Bone marrow (tissue), 2 donors: ENCODE measurements at places on chromosomes 12 and 14.

DNA sequence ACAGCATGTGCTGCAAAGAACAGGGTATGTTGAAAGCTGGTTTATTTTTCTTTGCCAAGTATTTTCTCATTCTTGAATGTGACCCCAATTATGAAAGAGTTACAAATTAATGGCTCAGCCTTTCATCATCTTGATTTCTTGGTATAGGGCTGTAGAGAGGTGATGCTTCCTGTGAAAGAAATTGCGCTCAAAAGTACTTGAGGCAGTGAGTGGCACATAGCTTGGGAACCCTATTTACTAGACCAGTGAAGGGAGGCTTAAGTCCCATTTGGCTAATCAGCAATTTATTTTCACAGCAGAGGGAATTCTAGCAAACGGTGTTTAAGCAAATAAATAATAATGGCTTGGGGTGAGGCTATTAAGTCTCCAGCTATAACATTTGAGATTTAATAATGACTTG, 153.9 kb upstream of the MIS18BP1 start:
- no peak for DNase-seq

DNA sequence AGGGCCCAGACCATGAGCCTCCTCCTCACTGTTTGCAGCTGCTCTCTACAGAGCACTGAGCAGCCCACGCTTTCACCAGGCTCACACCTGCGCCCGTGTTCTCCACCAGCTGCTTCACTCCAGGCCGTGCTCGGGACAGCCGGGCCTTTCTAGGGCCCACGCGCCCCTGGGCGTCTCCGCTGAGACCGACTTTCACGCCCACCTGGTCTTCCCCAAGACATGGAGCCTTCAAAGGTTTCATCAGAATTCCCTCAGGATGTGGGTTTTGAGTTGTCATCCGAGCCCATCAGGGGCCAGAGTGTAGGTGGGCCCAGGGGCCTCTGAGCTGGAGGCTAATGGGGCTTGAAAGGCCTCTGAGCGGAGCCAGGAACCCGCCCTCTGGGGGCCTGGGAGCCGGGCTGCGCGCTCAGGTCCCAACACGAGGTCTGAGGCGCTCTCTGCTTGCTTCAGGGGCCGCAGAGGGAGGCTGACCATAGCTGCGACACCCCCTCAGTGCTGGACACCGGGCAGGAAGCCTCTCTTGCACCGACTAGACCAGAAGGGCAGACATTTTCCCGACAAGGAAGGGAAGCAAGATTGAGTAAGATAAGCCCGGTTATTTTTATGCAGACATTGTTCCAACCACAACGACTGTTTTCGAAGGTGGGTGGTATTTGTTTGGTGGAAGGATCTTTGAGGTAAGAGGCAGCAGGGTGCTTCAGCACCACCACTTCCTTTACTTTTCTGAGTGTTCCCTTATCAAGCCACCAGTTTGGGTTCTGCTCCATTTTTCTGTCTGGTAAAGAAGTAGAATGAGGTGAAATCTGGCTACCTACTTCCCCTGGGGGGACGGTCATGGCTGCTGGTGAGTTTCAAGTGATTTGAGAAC, 125.0 kb upstream of the FUT8 start:
- no peak for DNase-seq

DNA sequence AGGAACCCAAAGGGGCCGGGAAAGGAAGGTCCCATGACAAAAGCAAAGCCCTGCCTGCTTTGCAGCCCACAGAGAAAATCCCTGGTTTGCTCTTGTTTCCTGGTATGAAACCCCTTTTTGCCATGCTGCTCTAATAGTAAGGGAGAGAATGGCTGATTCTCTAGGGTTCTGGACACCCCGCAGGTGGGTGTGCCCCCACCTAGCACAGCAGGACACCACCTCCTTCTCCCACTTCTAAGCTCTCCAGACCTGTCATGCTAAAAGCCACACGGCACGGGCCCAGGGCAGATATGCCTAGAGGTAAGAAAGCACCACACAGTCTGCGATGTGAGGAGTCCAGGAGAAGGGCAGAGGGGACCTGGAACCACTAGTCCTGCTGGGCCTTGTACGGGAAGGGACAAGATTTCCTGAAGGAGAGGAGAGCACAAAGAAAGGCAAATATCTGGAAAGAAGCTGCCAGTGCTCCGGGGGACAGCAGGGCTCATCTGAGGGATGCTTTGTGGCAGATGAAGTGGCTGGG, 113.3 kb downstream of the BCL11B start:
- DNase-seq: no peak

GRCh38 chr12:76552343-76552938, 7.1 kb downstream of the OSBPL8 start:
- DNase-seq: no peak

DNA sequence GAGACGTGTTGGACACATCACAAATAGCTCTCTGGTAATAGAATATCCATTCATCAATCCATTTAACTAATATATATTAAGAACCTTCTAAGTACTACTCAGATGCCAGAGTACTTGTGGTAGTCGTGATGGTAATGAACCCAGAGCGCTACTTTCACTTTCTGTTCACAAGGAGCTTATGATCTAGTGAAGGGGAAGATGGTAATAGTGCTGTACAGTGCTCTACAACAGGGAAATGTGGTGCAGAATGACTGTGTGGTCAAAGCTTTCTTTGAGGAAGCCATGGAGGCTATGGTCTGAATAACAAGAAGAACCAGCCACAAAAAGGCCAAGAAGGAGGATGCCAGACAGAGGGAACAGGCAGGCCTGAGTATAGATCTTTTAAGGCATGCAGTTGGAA, 212.0 kb downstream of the PTPRO start:
- DNase-seq: peak; percentile 71

GRCh38 chr14:92022036-92022435, 17.8 kb downstream of the TRIP11 start:
- no peak for DNase-seq

GRCh38 chr12:81597928-81598604, 161.1 kb downstream of the PPFIA2 start:
- DNase-seq: no peak

DNA sequence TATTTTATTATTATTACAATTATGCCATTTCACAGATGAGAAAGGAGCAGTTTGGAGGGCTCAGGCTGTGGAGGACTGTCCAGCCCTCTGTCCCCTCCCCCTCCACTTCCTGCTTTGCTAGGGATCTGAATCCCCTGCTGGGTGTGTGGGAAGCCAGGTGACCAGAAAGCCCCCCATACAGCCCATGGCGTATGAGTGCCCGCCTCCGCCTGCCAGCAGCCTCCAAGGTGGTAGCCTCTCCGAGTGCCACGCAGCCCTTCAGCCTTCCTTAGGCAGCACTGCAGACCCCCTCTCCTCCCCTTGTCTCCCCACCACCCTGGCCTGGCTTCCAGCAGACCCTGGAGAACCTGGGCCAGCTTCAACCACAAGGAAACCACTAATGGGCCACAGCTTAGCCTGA, 12.6 kb downstream of the DTX1 start:
- no peak for DNase-seq

GRCh38 chr12:25107920-25108319, 87.0 kb downstream of the DNAI7 start:
- DNase-seq: no peak

DNA sequence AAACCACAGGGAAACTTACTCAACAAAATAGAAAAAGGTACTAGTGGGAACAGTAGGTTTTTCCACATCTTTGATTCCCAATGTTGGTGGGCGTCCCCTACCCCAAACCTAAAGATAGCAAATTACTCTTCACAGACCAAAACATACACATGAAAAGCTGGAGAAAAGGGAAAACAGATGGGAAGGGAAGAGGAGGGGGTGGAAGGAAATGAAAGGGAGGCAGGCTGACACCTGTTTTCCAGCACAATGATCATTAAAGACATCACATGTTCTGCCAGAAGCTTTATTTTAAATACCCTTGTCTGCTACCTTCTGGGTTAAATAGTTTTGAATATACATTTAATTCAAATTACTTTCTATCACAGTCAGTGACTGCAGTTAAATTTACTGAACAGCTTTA, 1617.9 kb upstream of the SEL1L start:
- DNase-seq: no peak
